ENCODE measurements at places on chromosomes 2 and 18.

DNA sequence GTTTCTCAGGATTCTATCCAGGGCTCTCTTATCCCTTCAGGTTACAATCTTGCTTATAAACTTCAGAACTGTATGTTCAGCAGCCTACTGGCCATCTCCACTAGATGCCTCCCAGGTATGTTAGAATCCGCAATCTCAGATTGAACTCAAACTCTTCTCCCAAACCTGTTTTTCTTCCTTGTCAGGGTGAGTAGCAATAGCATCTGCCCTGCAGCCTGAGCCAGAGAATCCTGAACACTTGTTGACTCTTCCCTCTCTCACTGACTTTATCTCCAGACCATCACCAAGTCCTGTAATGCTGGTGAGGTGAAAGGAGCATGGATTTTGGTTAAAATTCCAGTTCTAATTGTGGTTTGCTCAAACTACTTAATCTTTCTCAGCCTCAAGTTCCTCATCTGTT lies 82.6 kb upstream of the ALPP start:
- DNase-seq, result no peak

GRCh38 chr2:112582314-112582746 lies 2.1 kb upstream of the CHCHD5 start:
- DNase-seq, result no peak

- DNase-seq, result no peak
Measured at GRCh38 chr2:172128484-172128883, 25.8 kb upstream of the DLX2 start.

DNA sequence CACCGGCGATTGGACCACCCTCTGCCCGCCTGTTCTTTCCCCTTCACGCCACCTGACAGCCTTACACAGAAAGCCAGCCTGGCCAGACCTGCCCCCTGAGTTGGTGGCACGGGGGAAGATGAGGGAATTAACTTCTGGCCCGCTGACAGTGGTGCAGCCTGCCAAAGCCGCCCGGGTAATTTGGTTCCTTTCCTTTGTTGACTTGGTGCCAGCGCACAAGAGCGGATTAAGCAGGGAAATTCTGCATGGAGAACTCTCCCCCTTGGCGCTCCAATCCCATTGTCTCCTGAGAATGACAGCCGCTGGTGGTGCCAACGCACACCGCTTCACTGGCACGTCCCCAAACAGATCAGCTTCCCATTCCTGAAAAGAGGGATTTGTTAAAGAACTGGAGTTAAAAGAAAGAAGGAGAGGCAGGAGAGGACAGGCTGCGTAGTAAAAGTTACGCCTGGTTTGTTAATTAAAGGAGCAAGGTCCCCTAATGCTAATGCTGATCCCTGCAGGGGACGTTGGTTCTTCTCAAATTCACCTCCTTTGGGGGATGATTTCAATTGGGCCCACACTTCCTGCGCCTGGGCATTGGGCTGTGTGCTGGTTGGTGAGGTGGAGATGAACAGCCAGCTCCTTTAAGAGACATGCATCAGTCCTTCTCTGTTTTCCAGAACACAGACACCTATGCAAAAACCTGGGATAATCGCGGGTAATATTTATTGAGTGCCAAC lies 286.8 kb downstream of the MYCN start:
- no peak for DNase-seq

DNA sequence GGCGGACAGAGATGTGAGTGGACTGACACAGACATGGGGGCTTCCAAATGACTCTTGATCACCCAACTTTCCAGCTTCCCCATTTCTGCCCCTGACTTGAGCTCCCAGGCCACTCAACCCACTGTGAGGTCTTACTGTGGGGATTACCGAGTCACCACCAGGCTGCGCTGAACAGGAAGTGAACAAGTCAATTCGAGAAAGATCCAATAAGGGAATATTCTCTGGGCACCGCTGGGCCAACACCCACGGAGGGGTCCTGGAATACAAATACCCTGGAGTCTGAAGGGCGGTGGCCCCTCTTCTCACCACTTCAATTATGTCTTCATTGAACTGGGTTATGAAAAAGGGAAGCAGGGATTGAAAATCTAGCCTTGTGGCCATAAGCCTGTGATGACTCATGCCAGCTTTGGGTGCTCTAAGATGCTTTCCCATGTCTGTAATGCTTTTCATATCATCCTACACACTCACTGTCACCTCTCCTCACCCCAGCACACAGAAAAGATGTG lies 37.7 kb downstream of the BCL11A start:
- DNase-seq, result no peak

DNA sequence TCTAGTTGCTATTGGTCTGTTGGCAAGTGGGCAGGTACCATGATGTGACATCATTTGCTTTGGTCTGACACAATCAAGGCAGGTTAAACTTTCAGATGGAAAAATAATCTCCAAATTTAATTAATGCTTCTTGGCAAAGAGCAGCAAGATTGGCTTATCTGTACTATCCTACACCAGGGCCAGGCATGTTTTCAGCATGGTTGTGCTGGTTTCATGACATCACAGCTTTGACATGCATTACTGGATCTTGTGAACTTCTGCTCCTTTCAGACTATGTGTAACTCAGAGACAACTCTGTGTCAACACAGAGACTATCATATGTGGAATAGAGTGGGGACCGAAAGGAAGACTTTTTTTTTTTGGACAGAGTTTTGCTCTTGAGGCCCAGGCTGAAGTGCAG lies 520.5 kb downstream of the TDRD15 start:
- no peak for DNase-seq

DNA sequence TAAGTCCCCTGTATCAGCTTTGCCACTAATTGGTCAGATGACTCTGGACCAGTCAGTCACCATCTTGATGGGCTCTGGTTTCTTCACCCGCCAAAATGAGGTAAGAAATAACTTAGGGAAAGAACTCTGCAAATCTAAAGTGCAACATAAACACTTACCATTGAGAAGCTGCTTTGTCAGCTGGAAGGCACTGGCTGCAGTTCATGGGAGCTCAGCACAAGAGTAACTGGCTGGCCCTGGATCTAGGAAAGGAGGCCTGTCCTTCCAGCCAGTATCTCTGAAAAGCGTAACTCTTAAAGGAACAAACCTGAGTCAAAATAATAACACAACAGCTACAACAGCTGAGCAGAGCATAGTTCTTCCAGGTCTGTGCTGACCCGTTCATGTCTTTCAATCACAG lies 123.9 kb downstream of the CACNB4 start:
- no peak for DNase-seq

GRCh38 chr2:85892216-85892944 lies 3.6 kb upstream of the ST3GAL5 start:
- no peak for DNase-seq

GRCh38 chr2:120432976-120433815 lies 87.3 kb downstream of the INHBB start:
- no peak for DNase-seq

DNA sequence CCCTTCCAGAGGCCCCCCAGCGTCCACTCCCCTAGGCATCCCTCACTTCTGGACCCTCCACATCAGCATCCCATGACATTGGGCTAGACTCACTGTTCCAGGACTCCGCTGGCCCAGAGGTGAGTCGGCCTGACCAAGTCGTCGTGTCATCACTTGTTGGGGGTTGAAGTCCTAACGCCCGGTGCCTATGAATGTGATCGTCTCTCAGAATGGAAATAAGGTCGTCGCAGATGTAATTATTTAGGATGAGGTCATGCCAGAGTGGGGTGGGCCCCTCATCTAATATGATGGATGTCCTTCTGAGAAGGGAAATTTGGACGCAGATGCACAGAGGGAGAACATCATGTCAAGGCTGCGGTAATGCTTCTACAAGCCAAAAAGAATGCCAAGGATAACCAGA lies 142.7 kb downstream of the AGAP1 start:
- DNase-seq, result no peak

DNA sequence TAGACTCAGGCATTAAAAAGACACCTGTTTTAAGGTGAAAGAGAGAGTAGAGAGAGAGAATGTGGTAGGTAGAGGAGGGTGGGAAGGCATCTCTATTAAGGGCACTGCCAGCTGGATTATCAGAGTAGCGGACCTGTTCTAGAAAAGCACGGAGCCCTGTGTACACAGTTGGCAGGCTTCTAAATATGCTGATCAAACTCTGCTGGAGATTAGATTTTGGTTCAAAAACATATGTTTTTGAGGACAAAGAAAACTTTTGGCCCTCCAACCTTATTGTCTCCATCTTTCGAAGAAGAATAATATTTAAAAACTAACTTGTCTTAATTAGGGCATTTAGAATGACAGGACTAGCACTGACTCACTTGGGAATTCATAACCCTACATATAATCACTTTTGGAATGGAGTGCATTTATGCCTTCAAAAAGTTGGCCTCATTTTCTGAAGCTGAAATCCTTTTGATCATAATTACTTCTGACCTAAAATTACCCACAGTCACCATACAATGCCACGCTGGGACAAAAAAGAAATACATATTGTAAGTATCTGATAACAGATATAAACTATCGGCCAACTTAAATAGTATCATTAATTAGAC lies 254.6 kb downstream of the MEIS1 start:
- no peak for DNase-seq

DNA sequence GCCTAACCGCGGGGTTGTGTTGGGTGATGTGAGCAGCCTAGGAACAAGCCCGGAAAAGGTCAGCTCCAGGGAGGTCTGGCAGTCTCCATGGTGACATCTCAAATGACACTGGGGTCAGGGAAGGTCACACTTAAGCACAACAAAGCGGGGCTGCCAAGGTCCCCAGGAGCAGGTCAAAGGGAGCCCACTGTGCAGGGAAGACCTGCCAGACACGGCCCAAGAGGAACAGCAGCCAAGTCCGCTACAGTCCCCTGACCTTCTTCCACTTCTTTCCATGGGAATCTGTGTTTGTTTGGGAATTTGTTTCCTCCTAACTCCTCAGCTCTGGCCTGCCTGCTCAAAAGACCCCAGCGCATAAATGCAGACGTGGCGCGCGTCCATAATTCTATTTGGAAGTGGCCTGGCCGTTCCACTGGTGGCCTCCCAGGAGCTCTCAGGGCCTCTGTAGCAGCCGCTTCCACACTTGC lies 232.1 kb upstream of the COPS8 start:
- DNase-seq, result no peak

GRCh38 chr2:85560812-85561279 lies 447 bp downstream of the GGCX start:
- DNase-seq, result no peak

DNA sequence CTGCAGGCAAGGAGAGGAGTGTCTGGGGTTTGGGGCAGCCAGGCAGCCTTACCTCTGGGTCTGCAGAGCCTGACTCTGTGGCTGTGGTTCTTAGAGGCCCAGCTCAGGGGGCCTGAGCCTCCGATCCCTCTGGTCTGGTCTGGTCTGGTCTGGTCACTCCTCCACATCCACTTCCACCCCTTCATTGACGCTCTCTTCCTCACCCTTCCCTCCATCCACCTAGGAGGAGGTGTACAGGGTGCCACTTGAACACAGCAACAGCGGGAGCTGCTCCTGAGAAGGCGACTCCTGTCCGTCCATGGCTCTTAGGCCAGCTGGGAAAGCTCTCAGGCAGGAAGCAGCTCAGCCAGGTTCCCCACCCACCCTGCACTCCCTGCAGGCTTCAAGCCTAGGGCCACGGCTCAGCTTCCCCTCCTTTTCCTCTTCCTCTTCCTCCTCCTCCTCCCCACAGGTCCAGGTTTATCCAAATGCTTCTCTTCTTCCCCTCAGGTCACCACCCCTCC lies 16.9 kb downstream of the GPR55 start:
- no peak for DNase-seq

DNA sequence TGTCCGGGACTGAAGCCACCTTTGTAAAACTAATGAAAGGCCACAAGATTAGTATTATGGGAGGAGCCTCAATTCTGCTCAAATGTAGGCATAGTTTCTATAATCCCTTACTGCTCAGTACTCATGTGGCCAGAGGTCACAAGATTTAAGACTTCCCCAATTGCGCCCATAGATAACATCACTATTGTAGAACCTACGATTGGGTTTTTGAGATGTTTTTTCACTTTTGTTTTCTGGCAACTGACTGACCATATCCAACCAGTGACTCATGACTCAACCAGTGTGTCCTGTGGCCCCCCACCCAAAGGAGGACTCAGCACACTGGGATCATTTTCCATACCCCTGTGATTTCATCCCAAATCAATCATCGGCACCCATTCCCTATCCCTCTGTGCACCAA lies 15.2 kb upstream of the TSPYL6 start:
- no peak for DNase-seq

GRCh38 chr2:219207884-219208740 lies 1.5 kb downstream of the ZFAND2B start:
- no peak for DNase-seq

DNA sequence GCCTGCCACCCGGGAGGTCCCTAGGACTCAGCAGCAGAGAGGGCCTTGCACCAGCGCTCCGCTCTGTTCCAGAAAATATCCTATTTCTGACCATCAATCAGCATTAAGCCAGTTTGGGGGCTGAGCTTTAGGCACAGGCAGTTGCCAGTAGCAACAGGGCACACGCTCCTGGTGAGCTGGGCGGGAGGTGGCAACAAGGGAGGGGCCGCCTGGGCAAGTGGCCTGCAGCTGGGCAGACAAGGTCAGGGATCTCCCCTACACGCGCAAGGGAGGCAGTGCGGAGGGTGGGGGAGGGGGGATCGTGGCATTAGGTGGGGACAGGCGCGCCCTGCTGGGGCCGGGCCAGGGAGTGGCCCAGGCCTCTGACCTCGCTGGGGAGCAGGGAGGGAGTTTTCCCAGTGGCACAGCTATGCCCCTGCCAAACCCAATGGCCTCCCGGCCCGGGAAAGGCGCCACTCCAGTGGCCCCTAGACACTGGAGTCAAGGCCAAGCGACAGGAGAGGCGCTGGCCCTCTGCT lies 302.8 kb downstream of the NCKAP5 start:
- no peak for DNase-seq

GRCh38 chr2:191994749-191995148 lies 147.9 kb upstream of the CAVIN2 start:
- DNase-seq, result no peak

DNA sequence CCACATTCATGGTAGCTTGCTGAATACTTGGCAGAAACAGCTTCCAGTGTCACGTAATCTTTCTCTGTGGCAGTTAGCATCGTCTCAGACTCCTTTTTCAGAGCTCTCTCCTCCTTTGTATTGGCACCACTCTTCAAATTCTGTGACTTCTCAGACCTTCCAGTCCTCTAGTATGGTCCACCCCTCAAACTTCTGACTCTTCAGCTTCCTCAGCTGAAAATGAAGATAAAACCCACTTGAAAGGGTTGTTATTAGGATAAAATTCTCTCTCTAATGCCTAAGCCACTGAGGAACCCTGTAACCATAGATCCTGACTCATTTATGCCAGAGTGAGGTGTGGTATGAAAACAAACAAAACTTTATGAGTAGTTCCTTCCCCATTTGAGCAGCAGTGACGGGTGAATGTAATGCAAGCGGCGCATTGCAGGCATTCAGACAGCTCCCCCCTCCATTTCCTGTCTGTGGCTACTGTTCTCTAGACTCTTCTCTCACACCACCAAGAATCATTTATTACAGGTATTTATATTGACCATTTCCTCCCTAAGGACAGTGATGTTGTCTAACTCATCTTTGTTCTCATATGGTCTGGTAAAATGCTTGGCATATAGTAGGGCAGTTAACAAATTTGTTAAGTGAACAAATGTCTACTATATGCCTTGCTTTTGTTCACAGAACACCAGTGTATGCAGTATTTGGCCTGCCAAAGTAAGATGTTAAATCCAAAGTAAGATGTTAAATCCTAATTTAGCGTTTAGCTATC lies 35.3 kb downstream of the GALNT1 start:
- peak; percentile 45 for DNase-seq

GRCh38 chr2:241675885-241676284 lies 10.7 kb downstream of the DTYMK start:
- no peak for DNase-seq

GRCh38 chr2:25960396-25960795 lies 21.9 kb downstream of the KIF3C start:
- no peak for DNase-seq

Measured in stimulated activated CD4-positive, alpha-beta T cell treated with anti-CD3 and anti-CD28 coated beads, Interleukin-15, amount 100 ng/mL, for 48 hours (primary cell).